ENCODE measurements at places on chromosomes 7 and 10.

DNA sequence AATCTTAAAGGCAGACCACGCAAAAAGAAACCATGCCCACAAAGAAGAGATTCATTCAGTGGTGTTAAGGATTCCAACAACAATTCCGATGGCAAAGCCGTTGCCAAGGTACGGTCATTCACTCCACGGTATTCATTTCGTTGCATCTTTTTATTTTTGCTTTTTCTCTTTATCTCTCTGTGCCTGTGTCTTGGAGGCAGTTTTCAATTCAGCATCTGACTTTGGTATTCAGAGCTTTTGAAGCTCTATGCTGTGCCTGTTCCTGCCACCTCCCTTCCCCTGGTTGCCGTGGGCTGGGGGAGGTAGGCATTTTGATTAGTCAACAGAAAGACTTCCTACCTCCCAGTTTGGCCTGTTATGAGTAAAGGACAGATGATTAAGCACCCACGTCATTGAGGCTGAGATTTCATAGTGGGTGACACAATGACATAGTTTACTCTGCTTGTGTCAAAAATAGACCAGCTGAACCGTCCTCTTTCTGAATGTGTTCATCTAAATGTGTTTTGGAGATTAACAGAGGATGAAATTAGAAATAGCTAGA is 149.5 kb downstream of the ARID5B start:
- peak; percentile 56 for DNase-seq

DNA sequence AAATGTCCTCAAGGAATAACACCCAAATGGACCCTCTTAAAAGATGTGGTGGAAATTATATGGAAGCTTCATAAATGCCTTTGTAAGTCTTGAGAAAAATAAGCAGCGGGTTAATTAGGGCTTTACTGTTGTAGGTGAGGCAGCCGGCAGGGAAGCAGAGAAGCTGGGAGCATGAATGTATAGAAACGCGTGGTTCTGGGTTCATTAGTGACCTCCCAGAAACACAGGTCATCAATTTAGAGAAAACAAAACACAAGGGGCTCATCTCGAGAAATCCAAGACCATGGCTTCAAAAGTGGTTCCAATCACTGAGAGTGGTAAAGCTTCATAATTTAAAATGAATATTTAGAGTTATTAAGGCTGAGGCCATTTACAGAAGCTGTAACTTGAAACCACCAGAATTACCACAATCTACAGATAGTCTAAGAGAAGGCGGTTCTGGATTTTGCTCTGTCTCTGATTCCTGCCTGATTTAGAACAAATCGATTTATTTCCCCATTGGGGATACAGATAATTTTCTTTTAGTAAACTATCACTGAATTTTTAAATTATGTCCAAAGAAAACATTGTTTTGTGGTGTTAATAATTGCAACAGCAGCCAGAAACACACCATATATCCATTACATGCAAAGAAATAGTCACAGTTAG is 20.7 kb downstream of the GARIN1A start:
- no peak for DNase-seq

GRCh38 chr10:22372917-22373316 is 27.6 kb downstream of the SPAG6 start:
- DNase-seq, result no peak

DNA sequence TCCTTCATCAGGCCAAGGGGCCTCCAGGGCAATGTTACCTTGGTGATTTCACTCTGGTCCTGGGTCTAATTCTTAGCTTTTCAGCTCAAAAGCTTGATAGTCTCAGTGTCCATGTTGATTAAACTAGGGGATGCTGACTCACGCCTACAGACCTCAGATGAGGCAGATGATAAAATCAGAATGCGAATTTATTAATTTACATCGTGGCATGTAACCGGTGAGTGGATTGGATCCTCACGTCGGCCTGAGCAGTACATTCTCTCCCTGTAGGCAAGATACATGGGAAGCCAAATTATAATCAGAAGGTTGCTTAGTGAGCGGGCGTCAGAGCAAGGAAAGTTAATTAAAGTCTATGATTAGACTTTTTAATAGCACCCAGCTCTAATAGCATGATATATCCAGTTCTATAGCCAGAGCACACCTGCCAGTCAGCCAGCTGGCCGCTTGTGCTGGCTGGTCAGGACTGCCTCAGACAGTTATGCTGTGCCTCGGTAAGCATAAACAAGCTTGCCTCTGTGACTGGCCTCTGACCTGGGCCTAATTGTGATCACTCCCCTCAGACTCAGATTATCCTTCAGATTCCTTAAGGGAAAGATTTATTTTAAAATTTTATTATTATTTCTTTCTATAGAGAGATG is 20.2 kb upstream of the CPA5 start:
- DNase-seq, result no peak

DNA sequence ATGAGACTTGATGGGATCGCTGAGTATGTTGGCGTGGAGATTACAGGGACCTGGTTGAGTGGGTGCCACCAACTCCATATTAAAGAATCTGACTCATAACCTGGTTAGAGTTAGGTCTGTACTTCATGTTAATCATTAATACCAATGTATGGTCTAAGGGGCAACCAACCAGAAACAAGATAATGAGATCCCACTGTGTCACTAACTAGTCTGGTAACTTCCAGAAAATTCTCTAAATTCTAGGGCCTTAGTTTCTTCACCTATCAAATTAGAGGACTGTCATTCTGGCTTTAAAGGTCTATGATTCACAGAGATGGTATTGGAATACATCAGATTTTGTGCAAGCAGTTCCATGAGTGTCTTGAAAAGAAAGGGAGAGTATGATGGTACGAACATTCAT is 102.2 kb downstream of the SNX10 start:
- DNase-seq, result no peak

- no peak for DNase-seq
Measured at GRCh38 chr10:123144697-123145541, 3.0 kb upstream of the HMX2 start.

Data from T-helper 9 cell (primary cell).